ENCODE measurements at places on chromosomes 6 and 20.

GRCh38 chr6:136604928-136605510 lies 54.8 kb upstream of the MAP7 start:
- DNase-seq, result no peak

DNA sequence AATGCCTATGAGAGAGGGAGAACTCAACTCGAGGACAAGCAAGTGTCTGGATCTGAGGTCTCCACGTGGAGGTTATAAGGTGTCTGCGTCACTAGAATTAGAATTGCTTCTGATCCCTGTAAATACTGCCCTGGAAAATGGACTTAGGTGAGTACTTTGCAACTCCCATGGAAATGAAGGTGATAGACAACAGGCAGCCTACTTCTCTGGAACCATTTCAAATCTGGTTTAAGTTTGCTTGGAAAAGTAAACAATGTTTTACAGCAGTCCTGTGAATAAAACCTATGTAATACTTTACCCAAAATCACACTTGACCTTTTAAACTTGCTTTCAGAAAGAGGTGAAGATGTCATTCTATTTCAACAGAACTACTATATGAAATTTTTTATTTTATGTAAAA lies 70.1 kb upstream of the TENT5A start:
- no peak for DNase-seq

- no peak for DNase-seq
Observed at GRCh38 chr20:34984756-34985261, 29.1 kb downstream of the MYH7B start.

DNA sequence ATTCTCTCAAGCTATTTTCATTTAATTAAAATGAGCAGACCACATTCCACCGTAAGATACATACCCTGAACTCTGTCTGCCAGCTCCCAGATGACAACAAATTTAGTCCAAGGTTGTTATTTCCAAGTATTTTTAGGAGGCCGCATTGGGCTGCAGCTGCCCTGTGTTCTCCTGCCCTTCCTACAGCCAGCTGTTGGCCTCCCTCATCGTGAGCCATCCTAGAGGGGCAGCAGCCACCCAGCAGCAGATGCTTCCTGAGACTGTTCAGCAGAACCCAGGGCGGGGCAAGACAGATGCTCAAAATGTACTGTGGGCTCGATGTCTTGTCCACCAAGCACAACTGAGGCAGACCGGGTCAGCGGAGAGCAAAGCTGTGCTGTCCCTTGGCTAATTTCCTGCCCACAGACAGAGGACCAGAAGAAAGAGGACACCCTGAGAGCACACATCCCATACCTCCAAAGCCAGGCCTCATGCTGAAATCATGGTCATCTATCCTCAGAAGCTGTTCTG lies 16.4 kb downstream of the GABRR1 start:
- no peak for DNase-seq

DNA sequence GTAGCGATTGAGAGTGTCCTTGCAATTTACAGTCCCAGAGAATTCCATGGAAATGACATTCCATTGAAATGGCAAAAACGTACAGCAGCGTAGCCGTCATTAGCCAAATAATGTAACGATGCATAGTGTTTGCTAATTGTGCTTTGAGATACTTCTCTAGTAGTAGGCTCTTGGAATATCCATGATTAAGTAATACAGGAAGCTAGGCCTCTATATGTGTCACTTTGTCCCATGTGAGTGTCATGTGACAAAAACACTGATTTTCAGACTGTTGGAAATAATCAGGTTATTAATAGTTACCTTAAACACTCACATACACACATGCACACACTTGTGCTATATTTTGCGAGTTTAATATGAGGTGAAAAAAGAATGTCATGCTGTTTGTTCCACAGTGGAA lies 35.2 kb downstream of the SLX4IP start:
- DNase-seq, result no peak

DNA sequence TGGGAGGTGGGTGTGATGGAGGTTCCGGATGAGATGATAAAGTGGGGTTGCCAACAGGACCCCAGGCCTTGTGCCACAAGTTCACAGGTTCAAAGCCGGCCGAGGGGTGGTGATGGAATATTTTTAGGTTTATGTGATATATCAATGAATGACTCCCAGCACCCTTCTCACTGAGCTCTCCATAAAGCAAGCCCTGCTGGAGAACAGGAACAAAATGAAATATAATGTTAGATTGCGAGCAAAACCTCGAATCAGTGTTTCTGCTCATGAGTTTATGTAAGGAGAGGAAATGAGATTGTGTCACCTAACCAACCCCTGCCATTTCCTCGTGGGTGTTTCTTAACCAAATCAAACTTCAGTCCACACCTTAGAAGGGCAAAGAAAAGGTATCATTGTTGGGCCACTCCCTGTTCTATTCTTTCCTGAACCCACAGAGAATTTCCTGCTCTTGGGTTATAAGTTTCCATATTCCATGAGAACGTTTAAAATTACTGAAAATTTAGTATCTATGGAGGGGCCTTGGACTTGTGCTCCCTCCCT lies 192.2 kb upstream of the EXOC2 start:
- DNase-seq, result no peak

GRCh38 chr6:96007663-96008062 lies 8.1 kb upstream of the FUT9 start:
- DNase-seq, result no peak

DNA sequence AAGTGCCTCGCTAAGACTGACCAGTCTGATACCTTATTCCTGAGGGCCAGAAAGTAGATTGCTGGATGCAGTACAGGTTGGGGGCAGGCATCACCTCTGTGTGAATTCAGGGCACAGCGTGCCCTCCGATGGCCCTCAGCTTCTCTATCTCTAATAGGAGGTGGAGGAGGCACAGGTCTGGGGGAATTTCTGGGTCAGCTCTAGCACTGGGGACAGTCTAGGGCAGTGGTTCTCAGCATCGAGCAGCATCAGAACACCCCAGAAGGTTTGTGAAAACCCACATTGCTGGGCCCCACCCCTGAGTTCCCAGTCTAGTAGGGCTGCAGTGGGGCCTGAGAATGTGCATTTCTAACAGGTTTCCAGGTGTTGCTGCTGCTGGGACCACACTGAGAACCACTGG lies 166.7 kb downstream of the CDC5L start:
- no peak for DNase-seq

GRCh38 chr6:68094070-68094469 lies 541.0 kb upstream of the ADGRB3 start:
- no peak for DNase-seq

GRCh38 chr6:7912736-7913517 lies 2.3 kb upstream of the TXNDC5 start:
- DNase-seq, result no peak

DNA sequence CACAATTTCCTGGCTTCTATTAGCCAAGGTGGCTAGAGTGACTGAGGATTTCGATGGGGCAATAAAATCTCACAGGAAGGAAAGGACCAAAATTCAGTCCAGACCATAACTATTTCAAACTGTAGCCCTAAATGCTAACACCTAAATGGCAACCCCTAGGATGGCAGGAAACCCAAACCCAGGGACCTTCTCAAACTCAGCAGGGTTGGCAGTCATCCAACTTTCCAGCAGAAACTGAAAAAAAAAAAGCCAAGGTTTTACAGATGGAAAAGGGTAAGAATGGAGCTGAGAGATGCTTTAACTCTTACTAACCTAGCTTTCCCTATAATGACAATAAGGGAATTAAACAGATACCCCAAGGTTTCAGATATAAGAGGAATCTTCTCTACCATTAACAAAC lies 10.5 kb downstream of the IBTK start:
- no peak for DNase-seq

DNA sequence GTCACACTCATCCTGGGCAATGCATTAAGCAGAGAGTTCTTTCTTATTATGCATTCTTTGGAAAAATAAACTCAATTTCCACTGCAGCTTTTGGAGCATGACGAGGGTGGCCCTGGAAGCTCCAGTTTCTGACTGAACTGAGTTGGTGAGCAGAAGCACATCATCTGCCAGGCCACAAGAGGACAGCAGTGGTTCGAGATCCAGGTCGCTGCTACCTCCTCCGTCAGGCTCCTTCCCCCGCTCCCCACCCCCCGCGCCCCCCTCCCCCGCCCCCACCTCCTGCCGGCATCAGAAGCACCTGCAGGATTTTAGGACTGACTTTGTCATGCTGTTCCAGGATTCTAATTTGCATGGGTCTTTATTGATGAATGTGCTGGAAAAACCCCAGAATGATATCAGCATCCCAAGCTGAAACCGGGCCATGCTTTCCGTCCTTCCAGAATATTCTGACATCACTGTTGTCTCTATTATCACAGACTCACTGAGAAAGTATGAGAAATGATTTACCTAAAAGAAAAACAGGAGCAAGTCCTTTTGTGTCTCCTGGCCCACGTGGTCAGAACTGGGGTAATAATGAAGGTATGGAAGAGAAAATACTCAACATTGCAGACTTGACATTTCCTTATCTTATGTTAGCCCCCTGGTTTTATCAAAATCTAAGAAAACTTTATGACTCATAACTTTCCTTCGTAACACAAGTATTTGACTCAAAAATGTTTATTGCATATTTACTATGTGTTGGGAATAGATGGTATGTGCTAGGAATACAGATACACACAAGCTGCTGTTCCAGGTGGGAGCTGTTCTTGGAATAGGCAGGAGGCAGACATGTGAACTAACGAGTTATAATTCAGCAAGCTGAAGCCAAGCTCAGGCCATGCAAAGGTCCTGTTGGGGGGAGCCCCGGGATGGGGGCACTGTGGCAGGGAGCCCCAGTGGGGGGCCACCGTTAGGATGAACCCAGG lies 220.2 kb upstream of the EXOC2 start:
- no peak for DNase-seq

DNA sequence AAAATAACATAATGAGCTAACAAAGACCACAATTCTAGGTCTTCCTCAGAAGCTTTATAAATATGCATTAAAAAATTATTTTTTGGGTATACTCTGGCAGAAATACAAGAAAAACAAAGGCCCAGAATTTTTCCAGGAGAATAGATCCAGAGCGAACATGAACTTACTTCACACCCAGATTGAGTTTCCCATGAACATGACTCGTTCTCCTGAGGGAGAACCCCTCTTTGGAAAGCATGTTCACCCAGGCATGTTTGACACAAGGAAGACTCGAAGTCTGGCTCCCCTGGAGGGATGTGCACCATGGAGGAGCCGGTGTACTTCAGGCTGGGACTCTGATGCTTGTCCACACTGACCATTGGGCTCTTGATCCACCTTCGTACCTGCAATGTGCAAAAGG lies 56.1 kb downstream of the SGK1 start:
- DNase-seq, result no peak

- no peak for DNase-seq
Observed at GRCh38 chr20:13486694-13487093, 152.0 kb downstream of the TASP1 start.

DNA sequence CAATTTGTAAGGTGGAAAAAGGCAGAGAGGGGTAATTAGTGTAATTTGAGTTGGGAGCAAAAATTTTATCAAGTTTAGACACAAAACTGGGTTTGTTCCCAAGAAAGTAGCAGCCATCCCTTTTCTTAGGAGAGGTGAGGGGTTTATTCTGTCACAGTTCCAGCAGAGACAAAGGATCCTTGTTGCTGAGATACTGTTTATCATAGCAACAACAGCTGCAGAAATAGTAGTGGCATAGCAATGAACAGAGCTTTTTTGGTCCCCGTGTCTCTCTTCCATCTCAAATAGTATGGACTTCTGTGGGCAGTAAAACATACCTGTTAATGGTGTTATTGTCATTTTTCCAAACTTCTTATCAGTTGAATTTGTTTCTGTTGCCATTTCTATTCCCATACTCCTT lies 23.9 kb downstream of the ZKSCAN8 start:
- DNase-seq, result no peak

GRCh38 chr6:142542704-142543233 lies 241.0 kb downstream of the ADGRG6 start:
- DNase-seq, result no peak

DNA sequence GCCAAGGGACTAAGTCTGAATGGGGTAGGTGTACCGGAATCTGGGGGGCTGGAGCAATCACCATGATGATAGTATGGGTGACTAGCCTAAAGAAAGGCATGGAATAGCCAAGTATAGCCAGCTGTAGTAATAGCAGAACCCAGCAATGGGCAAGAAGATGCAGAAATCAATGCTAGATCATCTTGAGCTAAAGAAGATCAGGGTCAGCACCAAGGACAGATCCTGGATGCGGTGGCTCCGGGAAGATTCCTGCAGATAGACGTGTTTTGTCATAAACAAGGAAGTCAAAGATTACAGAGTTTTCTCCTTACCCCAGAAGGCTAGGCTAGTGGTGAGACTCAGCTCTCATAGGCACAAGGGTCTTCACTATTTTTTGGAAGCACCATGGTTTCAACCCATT lies 561.6 kb upstream of the CHD6 start:
- DNase-seq, result no peak

- no peak for DNase-seq
Observed at GRCh38 chr20:35387334-35387733, 24.4 kb downstream of the UQCC1 start.

DNA sequence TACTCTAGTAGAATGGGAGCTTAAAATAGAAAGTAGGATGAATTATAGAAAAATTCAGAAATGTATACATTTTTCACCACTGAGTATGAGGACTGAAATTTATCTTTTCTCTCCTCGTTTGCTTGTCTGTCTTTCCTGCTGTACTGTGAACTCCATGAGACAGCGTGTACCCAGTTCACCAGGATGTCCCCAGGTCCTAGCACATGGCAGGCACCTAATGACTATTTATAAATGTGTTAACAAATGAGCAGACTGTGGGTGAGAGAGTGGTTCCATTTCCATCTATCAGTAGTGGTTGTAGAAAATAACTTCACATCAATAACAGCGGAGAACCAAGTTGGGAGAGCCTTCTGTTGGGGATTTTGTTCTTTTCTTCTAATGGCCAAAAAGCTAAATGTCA lies 106.3 kb downstream of the NUS1 start:
- DNase-seq, result no peak

GRCh38 chr6:114897536-114897935 lies 554.7 kb upstream of the HS3ST5 start:
- DNase-seq, result no peak

DNA sequence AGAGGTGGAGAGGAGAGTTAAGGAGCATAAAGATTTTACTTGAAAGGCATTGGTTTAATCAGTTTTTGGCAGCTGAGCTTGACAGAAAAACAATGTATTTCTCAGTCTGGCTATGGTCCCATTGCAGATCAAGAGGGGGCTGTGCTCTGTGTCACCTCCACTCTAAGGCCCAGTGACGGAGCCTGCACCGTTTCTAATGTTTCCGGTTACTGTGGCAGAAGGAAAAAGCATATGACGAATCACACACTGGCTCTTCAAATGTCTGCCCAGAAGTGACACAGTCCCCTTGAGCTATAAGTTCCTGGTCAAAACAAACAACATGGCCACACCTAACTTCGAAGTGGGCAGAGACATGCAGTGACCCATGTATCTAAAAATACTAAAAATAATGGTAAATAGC lies 372.0 kb downstream of the PLCB1 start:
- DNase-seq, result no peak
